Cardiac ventricle fibroblast (primary cell): ENCODE measurements at places on chromosomes 6 and 20. TPM values are rescaled to one million over a fixed set of nuclear protein-coding genes. Genes with fewer than 3 reads are reported as not detected.

RIMS4 gene
- 0.24 and 1.2 TPM in 2 replicates for total RNA-seq

PKIB gene
- 0.29 TPM in 1 of 2 replicates, not detected in the other for total RNA-seq

TSPO2 gene
- total RNA-seq, result not detected in 2 replicates

BPIFA1 gene
- total RNA-seq, result not detected in 2 replicates

ANGPT4 gene
- total RNA-seq, result 0.05 and 0.06 TPM in 2 replicates

GFOD1 gene
- 4.2 TPM in 2 replicates for total RNA-seq

GUCA1A gene
- not detected in 2 replicates for total RNA-seq

VEGFA gene
- 56.9 and 68.8 TPM in 2 replicates for total RNA-seq

OPRL1 gene
- 0.34 and 0.44 TPM in 2 replicates for total RNA-seq

DTD1 gene
- total RNA-seq, result 29.3 and 31.2 TPM in 2 replicates

BPHL gene
- 11.9 and 12.0 TPM in 2 replicates for total RNA-seq

TOX2 gene
- 1.9 and 5.0 TPM in 2 replicates for total RNA-seq

GSTA5 gene
- not detected in 2 replicates for total RNA-seq

LAMA4 gene
- total RNA-seq, result 638 and 750 TPM in 2 replicates

C2 gene
- total RNA-seq, result 10.4 and 16.9 TPM in 2 replicates

RMND1 gene
- 19.6 and 25.1 TPM in 2 replicates for total RNA-seq

RIPK1 gene
- 19.0 and 19.7 TPM in 2 replicates for total RNA-seq

NINL gene
- 5.7 and 9.4 TPM in 2 replicates for total RNA-seq

TRIM31 gene
- not detected in 2 replicates for total RNA-seq

TRAPPC3L gene
- 1.2 TPM in 1 of 2 replicates, not detected in the other for total RNA-seq

WFDC5 gene
- not detected in 2 replicates for total RNA-seq

GLP1R gene
- total RNA-seq, result not detected in 2 replicates

HLA-DPA1 gene
- total RNA-seq, result 2.8 and 7.6 TPM in 2 replicates

PRICKLE4 gene
- 1.5 and 2.6 TPM in 2 replicates for total RNA-seq

NOTCH4 gene
- total RNA-seq, result 3.9 and 5.3 TPM in 2 replicates

SLC32A1 gene
- not detected in 2 replicates for total RNA-seq

C20orf202 gene
- total RNA-seq, result not detected in 2 replicates
